ENCODE measurements at places on chromosomes 16 and 17.

GRCh38 chr16:89314357-89314756 is 96.9 kb downstream of the ZNF778 start:
- no peak for DNase-seq

DNA sequence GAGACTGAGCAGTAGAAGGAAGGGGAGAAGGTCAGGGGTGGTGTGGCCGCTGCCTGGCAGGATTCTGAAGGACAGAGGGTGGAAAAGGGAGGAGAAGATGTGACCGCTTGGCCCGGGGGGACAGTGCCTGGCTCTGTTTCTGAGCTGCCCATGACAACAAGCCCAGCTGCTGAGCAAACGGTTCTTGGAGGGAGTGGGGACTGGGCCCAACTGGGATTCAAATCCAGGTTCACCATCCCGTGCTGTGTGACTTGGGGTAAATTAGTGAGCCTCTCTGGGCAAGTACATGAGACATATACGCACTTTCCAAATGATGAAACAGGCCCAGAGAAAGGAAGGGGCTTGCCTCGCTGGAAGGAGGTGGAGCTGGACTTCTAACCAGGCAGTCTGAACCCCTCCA is 23.3 kb downstream of the SEC14L5 start:
- no peak for DNase-seq

GRCh38 chr17:62121025-62121730 is 56.1 kb upstream of the MED13 start:
- no peak for DNase-seq

DNA sequence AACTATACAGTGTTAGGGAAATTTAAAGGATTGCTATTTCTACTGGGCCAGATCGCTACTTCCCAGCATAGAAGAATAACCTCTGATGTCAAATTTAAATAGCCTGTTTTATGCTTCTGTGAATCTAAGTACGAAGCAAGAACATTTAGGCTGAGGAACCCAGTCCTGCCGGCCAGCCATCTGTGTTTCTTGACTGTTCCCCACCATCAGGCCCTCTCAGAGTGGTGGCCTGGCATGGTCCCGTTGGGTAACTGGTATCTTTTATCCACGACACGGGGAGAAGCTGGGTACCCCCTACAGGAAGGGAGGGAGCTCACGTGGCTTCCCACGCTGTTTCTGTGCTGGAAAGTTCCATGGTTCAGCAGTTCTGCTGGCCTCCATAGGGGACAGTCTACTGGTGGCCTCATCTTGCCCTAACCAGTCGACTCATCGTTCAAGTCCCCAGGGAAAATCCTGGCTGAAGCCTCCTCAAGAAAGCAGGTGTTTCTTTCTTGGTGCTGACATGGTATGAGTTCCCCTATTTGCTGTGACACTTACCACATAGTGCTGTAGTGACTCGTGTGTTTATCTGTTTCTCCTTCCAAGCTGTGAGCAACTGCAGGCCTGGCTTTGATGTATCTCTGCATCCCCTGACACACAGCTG is 201.7 kb upstream of the NLRP1 start:
- DNase-seq: peak; percentile 5

GRCh38 chr16:1444730-1445517 is 568 bp upstream of the CCDC154 start:
- no peak for DNase-seq

- no peak for DNase-seq
Measured at GRCh38 chr17:70084476-70084875, 9.5 kb downstream of the KCNJ16 start.

GRCh38 chr17:17413215-17413792 is 63.5 kb upstream of the MED9 start:
- no peak for DNase-seq

GRCh38 chr17:6546069-6546718 is 10.2 kb downstream of the PITPNM3 start:
- no peak for DNase-seq

- no peak for DNase-seq
Measured at GRCh38 chr17:68452724-68453290, 4.5 kb downstream of the WIPI1 start.

DNA sequence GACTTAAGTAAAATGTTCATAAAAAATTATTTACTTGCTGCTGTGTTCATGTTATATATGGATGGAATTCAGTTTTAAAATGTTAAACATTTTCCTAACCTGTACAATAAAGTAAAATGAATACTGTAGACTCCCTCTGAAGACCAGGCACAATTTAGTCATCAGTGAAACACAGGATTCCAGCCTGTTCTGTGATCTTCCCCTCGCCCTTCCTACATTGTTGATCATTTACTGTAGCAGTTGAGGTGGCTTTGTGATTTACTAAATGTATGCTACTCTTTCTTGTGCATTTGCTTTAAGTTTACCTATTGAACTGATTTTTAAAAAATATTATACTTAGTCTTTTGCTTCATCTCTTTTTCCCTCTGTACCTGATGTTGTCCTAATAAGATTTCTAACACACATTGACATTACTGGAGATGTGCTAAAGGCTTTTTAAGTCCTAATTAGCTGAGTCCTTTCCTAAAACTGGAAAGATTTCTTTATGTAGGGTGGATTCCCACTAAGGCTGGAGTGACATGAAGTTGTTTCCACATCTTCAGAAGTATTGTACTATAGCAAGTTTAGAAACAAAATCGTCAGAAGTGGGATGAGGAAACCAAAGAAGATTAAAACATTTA is 38.1 kb downstream of the PHKB start:
- DNase-seq: no peak

- no peak for DNase-seq
Measured at GRCh38 chr16:53541326-53541725, 38.3 kb upstream of the AKTIP start.

- DNase-seq: peak; percentile 1
Measured at GRCh38 chr16:81198635-81199034, 39.9 kb upstream of the BCO1 start.

DNA sequence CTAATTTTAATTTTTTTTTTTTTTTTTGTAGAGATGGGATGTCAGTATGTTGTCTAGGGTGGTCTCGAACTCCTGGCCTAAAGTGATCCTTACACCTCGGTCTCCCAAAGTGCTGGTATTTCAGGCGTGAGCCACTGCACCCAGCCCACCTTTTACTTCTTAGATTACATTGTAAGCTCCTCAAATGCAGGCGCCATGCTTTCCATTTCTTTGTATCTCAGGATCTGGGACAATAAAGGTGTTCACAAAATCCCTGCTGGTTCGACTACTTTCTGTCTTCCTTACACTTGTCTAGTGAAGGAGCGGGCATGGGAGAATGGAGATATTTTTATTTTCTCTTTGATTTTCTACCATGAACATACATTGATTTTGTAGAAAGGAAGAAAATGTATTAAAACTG is 23.2 kb upstream of the C16orf74 start:
- no peak for DNase-seq

DNA sequence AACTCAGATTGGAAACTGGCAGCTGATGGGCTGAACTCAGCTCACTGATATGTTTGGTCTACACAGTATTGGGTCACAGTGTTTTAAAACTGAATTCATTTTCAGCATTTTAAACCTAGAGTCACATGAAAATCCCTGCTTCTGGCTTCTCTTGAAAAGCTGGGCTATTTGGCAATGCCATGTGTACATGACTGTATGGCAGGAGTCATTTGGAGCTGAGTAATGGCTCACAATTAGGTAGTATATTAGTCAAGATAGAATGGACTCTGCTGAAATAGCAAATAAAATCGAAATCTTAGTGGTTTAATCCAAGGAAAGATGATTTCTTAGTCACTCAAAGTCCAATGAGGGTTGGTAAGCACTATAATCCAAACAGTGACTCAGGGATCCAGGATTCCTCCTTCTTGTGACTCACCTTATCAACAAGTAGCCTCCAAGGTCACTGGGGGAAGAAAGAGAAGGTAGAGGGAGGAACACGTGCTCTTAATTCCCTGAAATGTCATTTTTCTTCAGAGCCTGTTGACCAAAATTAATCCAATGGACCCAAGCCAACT is 13.9 kb upstream of the PMP22 start:
- peak; percentile 43 for DNase-seq

- DNase-seq: no peak
Measured at GRCh38 chr17:46908068-46908737, 14.8 kb upstream of the GOSR2 start.

- DNase-seq: no peak
Measured at GRCh38 chr16:67685388-67686112, 18.9 kb downstream of the C16orf86 start.

DNA sequence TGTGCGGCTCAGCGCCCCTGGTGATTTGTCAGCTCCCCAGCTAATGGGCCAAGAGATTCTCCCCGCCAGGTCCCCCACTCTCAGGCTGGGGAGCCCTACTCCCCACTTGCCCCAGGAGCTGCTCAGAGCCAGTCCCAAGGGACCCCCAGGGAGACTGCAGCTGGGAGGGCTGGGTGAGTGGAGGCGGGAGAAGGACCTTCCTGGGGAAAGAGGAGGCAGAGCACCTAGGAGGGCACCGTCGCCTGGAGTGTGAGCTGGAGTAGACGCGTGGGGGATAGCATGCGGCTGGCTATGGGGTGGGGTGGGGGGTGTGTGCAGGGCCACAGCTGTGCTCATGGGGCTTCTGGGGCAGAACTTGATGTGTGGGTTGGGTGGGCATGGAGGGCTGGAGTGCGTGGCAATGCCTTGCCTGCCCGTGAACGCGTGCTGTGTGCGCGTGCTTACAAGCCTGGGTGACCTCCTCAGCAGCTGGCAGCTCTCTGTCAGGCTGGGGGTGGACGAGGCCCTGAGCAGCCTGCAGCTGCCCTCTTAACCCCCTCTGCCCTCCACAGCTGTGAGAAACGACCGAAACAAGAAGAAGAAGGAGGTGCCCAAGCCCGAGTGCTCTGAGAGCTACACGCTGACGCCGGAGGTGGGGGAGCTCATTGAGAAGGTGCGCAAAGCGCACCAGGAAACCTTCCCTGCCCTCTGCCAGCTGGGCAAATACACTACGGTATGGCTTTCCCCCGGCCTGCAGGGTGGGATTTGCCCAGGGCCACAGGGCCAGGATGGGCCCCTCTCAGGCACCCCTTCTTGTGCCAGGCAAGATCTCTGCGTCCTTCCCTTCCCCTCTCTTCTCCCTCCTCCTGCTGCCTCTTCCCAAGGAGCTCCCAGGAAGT is 12.9 kb downstream of the GJD3 start:
- DNase-seq: no peak

Measured in suppressor macrophage treated with lipopolysaccharide for 1 hour (primary cell).